ENCODE measurements at places on chromosomes 7 and 10.

GRCh38 chr7:44959433-44959951, 19.3 kb downstream of the MYO1G start:
- DNase-seq = peak; percentile 81

- DNase-seq = no peak
Observed at GRCh38 chr7:142862351-142862750, 7.5 kb downstream of the EPHB6 start.

DNA sequence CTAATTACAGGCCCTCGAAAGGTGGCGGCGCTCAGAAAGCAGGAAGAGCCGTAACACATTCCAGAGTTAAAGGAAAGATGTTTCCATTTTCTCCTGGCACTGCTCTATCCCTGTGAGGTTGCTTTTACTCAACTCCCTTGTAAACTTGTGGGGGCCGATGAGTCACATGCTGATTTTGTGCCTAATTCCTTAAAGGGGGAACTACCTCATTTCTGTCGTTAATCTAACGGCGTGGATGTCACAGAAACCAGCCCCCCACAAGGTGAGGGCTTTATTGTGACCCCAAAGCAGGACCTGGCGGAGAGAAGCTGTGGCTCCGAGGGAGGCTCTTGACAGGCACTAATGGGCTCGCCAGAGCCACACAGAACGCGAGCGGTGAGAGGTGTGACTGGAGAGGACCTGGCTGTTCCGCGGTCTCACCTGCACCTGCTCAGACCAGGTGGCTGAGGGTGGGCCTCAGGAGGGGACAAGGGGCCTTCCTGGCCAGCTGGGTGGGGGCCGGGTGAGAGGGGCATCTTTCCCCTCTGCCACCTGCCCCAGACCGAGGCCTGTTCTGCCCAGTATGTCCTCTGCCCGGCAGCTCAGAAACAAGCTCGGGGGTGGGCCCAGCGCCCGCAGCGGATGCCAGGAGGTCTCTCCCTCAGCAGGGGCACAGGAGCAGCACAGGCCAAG, 50.9 kb downstream of the CALML3 start:
- no peak for DNase-seq

GRCh38 chr10:33129141-33129995, 171.3 kb upstream of the ITGB1 start:
- no peak for DNase-seq

DNA sequence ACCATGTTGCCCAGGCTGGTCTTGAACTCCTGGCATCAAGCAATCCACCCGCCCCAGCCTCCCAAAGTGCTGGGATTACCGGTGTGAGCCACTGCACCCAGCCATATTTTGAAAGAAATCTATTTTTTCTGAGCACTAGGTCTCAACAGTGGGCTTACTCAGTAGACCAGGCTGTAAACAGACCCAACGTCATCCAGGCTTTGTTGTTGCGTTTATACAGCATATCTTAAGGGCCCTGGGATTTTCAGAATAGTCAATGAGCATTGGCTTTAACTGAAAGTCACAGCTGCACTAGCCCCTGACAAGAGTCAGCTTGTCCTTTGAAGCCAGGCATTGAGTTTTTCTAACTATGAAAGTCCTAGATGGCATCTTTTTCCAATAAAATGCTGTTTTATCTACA, 49.8 kb downstream of the STK17A start:
- no peak for DNase-seq

- DNase-seq = peak; percentile 59
Observed at GRCh38 chr10:75211007-75211691, 553 bp downstream of the VDAC2 start.

DNA sequence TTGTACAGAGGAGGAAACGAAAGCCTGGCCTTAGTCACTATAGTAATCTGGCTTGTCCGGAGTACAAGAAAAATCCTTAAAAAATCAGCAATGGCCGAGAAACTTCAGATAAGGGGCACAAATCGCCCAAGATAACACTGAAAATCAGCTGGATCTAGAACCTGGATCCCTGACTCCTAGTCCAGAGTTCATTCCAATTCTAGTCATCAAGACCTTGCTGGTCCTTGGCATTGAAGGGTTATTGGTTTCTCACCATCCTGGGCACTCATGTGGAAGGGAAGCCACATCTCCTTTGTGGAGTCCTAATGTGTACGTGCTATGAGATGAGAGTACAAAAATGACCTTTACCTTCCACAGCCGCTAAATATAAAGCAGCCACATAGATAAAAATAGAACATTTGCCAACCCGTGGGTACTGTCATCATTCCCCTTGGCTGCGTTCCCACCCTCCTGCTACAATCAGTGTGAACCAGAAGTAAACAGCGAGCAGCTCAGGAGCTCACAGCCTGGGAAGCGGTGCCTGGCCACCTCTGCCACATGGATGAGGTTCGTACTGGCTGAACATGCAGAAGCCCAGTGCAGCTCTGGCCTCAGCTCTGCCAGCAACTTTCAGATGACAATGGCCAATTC, 116.0 kb upstream of the PDLIM1 start:
- DNase-seq = no peak

DNA sequence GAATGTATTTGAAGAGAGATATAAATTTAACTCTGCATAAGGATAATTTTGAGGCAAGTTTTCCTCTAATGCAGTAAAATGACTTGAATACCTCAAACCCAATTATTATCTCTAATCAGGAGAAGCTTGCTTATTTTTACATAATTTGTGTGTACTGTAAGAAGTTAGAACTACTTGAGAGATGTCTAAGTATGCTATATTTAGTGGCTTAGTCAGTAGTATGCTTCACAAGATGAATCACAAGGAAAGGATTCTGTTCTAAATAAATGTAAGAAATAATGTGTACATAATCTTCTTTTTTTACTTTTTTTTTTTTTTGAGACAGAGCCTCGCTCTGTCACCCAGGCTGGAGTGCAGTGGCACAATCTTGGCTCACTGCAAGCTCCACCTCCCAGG, 13.7 kb downstream of the PHTF2 start:
- no peak for DNase-seq

GRCh38 chr7:21125297-21125696, 302.6 kb upstream of the SP4 start:
- no peak for DNase-seq

GRCh38 chr10:129210876-129211275, 256.2 kb upstream of the MGMT start:
- DNase-seq = no peak

- no peak for DNase-seq
Observed at GRCh38 chr7:32525839-32526238, 30.6 kb downstream of the AVL9 start.

DNA sequence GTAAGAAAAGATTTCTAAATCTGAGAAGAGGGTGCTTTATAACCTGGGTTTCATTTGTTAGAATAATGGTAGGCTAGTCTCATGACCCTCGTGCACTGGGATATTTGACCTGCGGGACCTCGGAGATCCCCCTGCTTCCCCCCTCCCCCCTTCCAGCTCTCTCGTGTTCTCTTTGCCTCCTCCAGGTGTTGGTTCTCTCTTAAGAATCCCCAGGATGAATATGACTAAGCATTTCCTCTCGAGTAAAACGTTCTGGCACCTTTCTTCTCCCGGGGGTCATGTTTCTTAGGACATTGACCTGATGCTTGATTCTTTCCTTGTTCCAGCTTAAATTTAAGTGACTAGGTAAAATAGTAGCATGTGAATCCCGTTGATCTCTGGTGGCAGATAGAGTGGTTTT, 71.2 kb downstream of the SHH start:
- no peak for DNase-seq

DNA sequence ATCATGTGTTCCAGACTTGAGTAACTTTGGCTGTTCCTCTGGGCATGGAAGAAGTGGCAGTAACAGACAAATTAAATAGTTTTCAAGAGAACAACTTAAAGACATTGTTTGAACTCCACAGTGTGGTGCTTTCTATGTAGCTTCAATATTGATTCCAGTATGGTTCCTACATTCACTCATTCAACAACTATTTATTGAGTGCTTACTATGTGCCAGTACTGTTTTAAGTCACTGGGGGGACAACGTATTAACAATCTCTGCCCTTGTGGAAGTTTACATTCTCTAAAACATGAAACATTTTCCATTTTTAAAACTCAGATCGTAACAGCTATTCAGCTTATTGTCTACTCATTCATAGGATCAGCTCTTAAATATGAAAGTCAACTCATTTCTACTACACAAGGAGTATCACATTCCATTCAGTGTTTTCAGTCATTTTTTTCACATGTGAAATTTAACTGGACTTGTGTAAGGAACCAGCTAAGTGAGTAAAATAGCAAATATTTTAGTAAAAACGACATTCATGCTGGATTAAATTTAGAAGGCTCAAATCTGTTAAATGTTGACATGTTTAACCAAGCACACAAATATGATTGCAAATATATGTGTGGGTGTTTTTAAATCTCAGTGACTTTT, 13.6 kb upstream of the CUBN start:
- no peak for DNase-seq

DNA sequence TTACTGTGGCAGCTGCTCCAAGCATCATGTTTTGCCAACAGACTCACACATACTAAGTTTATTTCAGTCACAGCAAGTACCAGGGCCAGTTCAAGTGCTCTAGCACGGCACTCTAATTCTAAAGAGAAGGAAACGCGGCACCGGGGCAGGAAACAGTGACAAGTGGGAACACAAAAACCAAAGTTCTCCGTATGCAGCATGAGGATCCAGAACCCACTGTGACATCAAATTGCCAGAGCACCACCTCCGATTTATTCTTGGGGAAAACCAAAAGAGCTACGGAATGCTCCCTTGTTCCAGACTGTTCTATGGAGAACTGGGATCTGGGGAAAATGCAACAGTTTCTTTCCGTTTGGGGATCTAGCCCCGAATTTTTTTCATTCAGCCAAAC, 448 bp upstream of the PTER start:
- peak; percentile 46 for DNase-seq

DNA sequence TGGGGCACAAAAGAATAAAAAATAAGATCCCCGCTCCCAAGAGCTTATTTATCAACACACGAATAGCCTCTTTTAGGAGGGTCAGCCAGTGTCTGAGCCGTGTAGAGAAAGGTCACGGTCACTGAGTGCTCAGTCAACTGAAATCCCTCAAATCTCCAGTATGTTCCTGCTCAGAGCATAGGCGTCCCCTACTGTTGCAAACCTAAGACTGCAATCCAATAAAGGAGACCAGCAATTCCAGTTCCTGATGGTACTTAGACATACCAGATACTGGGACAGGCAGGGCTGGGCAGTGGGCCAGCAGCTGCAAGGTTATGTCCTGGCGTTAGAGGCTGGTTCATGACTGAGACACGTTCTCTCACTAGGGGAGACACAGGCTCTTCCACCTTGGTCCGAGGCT, 93.6 kb downstream of the CACNB2 start:
- no peak for DNase-seq

GRCh38 chr7:80216996-80217842, 82.6 kb downstream of the GNAI1 start:
- no peak for DNase-seq

DNA sequence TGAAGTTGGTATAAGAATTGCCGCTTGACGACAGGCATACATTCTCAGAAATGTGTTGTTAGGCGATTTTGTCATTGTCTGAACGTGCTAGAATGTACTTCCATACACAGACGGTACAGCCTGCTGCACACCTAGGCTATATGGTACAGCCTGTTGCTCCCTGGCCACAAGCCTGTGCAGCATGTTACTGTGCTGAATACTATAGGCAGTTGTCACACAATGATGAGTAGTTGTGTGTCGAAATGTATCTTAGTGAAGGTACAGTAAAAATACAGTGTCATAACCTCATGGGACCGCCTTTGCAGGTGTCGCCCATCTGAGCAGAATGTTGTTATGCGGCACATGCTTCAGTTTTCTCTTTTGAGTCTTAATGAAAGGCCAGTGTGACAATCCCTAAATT, 66.5 kb downstream of the SHH start:
- DNase-seq = no peak

All from activated CD4-positive, alpha-beta memory T cell treated with anti-CD3 and anti-CD28 coated beads for 36 hours (primary cell).